ENCODE measurements at places on chromosomes 12 and 14. TPM values are rescaled to one million over a fixed set of nuclear protein-coding genes. Genes with fewer than 3 reads are reported as not detected.

The ZNF891 gene
- total RNA-seq: 2.1 TPM

The CRIP2 gene
- total RNA-seq: 191 TPM

The PTCSC3 gene
- total RNA-seq: not detected

The ALDH1L2 gene
- total RNA-seq: 85.5 TPM

The KCNH3 gene
- total RNA-seq: 0.35 TPM

The APOF gene
- not detected for total RNA-seq

The OTOGL gene
- total RNA-seq: 0.21 TPM

The ACAD10 gene
- total RNA-seq: 27.1 TPM

The RPGRIP1 gene
- not detected for total RNA-seq

The RNF212B gene
- total RNA-seq: not detected

The ZFYVE1 gene
- 41.5 TPM for total RNA-seq

The TRHDE gene
- 0.21 TPM for total RNA-seq

The ZNF385A gene
- 12.7 TPM for total RNA-seq

The KIF26A gene
- total RNA-seq: 4.5 TPM

The KRT71 gene
- not detected for total RNA-seq

The TMEM119 gene
- 54.0 TPM for total RNA-seq

GRCh38 chr12:23887055-23887835 lies 62.2 kb downstream of the SOX5 start:
- H3K4me3 ChIP-seq: no peak overlapping the region
- no peak for DNase-seq
- no peaks in the 10 kb centered on the region for H3K27me3 ChIP-seq

DNA sequence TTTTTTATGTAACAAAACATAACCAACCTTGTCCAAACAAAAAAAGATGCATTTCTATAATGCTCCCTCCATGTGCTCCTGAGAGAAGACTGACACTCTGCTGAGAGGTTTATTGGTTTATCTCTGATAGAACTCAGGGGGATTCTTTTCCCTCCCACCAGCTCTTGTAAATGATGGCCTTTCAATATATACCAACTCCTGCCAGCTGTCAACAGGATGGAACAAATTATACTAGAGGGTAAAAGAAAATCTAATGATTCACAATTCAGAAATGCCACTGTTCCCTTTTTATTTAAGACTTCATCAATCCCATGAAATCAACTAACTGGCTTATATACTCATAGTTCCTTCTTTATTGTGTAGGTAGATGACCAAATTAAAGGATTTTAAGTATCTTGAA lies 25.4 kb downstream of the PSMC1 start:
- peaks cover 32% of the 10 kb centered on the region for H3K36me3 ChIP-seq
- H3K4me3 ChIP-seq: no peak overlapping the region
- H3K27me3 ChIP-seq: no peaks in the 10 kb centered on the region
- peak overlapping the region; percentile 50 for H3K27ac ChIP-seq

- DNase-seq: no peak
- no peaks in the 10 kb centered on the region for H3K27me3 ChIP-seq
- peaks cover 5% of the 10 kb centered on the region for H3K4me1 ChIP-seq
- H3K4me3 ChIP-seq: no peak overlapping the region
- H3K36me3 ChIP-seq: no peaks in the 10 kb centered on the region
- no peak overlapping the region for H3K27ac ChIP-seq
Measured at GRCh38 chr14:56008150-56008549, 110.1 kb upstream of the PELI2 start.

DNA sequence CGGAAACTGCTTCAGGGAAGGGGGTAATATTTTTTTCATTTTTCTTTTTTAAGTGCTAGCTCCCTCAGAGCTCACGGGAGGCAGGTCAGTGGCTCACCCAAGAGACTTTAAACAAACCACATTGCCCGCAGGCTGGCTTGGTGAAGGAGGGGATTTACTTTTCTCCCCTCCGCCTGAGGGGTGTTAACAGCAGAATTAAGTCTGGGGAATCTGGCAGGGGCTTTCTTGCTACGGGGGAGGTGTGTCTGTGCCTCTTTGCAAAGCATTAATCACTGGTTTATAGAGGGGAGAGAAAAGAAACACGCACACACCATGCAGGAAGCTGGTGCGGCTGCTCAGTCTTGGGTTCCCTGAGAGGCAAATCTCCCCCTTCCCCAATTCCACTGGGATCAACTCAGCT lies 26.2 kb upstream of the TBX3 start:
- H3K4me3 ChIP-seq: no peak overlapping the region
- peaks cover 23% of the 10 kb centered on the region for H3K27me3 ChIP-seq
- H3K27ac ChIP-seq: no peak overlapping the region
- no peak for DNase-seq
- H3K4me1 ChIP-seq: no peaks in the 10 kb centered on the region

- no peak for DNase-seq
- H3K4me1 ChIP-seq: no peaks in the 10 kb centered on the region
- no peaks in the 10 kb centered on the region for H3K27me3 ChIP-seq
- H3K36me3 ChIP-seq: peaks cover 4% of the 10 kb centered on the region
- H3K4me3 ChIP-seq: no peak overlapping the region
Measured at GRCh38 chr14:105140581-105140980, 28.0 kb downstream of the JAG2 start.

GRCh38 chr12:107271523-107271922 lies 178.2 kb upstream of the CRY1 start:
- no peak overlapping the region for H3K4me3 ChIP-seq
- H3K4me1 ChIP-seq: no peaks in the 10 kb centered on the region
- no peaks in the 10 kb centered on the region for H3K36me3 ChIP-seq
- H3K27ac ChIP-seq: no peak overlapping the region
- H3K27me3 ChIP-seq: peaks cover 2% of the 10 kb centered on the region
- DNase-seq: no peak

- H3K27ac ChIP-seq: peak overlapping the region; percentile 99
- peaks cover 37% of the 10 kb centered on the region for H3K4me1 ChIP-seq
- DNase-seq: no peak
- H3K4me3 ChIP-seq: peak overlapping the region; percentile 92
- H3K36me3 ChIP-seq: peaks cover 8% of the 10 kb centered on the region
- H3K27me3 ChIP-seq: no peaks in the 10 kb centered on the region
Measured at GRCh38 chr14:58426670-58427280, 556 bp downstream of the TIMM9 start.

GRCh38 chr12:92582475-92582874 lies 120.3 kb upstream of the PLEKHG7 start:
- H3K27me3 ChIP-seq: no peaks in the 10 kb centered on the region
- DNase-seq: no peak
- peaks cover 1% of the 10 kb centered on the region for H3K36me3 ChIP-seq

DNA sequence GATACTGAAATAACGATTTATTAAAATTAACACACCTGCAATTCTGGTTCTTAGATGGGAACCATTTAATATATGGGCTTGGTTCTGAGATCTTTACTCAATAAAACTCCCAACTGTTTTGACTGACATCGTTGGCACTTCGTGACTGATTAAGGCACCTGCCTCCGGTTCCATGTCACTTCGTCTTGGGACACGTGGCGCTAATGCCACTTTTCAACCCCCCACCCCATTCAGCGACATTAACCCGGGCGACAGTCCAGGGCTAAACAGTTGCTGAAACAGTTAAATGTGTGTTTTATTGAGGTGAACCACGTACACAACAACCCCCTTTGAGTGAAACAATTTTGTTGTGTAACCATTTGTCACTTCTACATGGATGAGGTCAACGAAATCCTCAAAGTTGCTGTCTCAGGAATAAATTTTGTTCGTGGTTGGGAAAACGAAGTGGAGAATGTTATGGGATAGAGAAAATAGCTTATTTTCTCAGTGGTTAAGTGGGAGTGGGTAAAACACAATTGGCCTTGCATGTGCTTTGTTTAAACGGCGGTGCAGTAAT lies 9.9 kb upstream of the SLC38A2 start:
- DNase-seq: no peak
- no peaks in the 10 kb centered on the region for H3K27me3 ChIP-seq
- H3K4me3 ChIP-seq: peak overlapping the region; percentile 78
- peaks cover 54% of the 10 kb centered on the region for H3K4me1 ChIP-seq
- peaks cover 2% of the 10 kb centered on the region for H3K36me3 ChIP-seq
- peak overlapping the region; percentile 95 for H3K27ac ChIP-seq

DNA sequence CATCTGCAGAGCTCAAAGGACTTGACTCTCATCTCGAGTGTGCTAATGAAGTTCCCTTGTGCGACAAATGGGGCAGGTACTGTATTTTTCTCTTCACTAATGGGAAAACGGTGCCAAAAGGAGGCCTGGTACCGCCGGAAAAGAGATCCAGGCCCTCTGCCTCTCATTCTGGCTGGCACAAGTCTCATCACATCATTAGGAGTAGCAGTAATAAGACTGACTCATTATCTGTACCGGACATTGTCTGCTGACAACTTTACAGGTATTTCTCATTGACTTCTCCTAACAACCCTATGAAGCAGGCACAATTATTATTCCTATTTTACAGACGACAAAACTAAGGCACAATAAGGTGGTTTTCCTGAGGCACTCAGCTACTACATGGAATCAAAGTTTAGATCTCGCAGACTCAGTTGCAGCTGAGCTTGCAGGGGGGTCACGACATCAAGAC lies 668 bp downstream of the APPL2 start:
- no peak for DNase-seq
- peaks cover 9% of the 10 kb centered on the region for H3K36me3 ChIP-seq
- H3K4me3 ChIP-seq: peak overlapping the region; percentile 88
- no peaks in the 10 kb centered on the region for H3K27me3 ChIP-seq

DNA sequence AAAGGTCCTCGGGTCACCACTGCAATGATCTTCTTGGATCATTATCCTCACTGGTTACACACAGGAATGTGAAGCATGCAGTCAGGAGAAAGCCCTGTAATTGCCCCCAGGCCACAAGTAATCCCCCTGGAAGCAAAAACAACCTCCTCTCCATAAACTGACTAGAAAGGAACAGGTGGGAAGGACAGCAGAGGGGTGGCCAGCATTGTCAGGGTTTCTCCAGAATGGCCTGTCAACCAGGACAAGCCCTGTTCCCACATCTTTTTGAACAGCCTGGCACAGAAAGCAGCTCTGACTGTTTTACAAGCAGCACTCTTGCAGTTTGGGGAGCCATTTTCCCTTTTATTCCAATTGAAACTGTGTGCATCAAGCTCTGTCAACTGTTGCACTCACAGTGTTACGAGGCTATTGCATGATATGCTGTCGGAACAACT lies 36.1 kb downstream of the TMCC3 start:
- peaks cover 19% of the 10 kb centered on the region for H3K27me3 ChIP-seq
- DNase-seq: no peak
- no peaks in the 10 kb centered on the region for H3K36me3 ChIP-seq
- H3K4me1 ChIP-seq: peaks cover 5% of the 10 kb centered on the region
- no peak overlapping the region for H3K27ac ChIP-seq
- no peak overlapping the region for H3K4me3 ChIP-seq

DNA sequence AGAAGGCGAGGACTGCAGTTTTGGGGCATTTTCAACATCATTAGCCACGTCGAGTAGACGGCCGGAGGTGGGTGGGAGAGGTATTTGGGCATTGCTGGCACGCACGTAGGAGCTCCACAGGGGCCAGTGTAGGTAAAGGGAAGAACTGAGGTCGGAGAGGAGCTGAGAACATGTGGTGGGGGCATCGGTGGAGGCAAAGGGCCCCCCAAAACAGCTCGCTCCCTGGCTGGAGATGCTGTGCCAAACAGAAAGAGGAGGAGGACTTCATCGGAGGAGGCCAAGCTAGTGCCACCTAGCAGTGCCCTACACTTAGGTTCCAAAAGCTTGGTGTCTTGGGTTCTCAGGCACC lies 52.0 kb upstream of the PPP2R5C start:
- H3K4me3 ChIP-seq: no peak overlapping the region
- no peak overlapping the region for H3K27ac ChIP-seq
- no peaks in the 10 kb centered on the region for H3K36me3 ChIP-seq
- H3K27me3 ChIP-seq: peaks cover 4% of the 10 kb centered on the region
- H3K4me1 ChIP-seq: peaks cover 16% of the 10 kb centered on the region
- no peak for DNase-seq

DNA sequence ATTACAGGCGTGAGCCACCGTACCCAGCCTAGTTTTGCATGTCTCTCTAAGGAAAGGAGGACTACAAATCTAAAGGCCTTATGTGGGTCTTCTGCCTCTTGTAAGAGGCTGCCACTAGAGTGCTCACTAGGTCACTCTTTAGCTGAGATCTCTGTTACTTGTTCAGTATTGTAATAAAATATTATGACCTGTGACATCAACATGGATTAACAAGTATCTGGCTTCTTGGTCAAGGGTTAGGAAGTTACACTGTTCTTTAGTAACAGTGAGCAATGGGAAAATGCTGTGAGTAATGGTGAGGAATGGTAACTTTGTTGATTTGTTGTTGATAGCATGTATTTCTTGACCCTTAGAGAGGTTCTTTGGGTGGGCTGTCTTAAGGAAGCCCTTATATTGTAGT lies 50.5 kb downstream of the ERC1 start:
- H3K27me3 ChIP-seq: no peaks in the 10 kb centered on the region
- no peak overlapping the region for H3K4me3 ChIP-seq
- peaks cover 9% of the 10 kb centered on the region for H3K36me3 ChIP-seq
- peak overlapping the region; percentile 31 for H3K27ac ChIP-seq
- DNase-seq: no peak
- peaks cover 32% of the 10 kb centered on the region for H3K4me1 ChIP-seq

- DNase-seq: no peak
- no peaks in the 10 kb centered on the region for H3K4me1 ChIP-seq
- no peaks in the 10 kb centered on the region for H3K27me3 ChIP-seq
- H3K4me3 ChIP-seq: no peak overlapping the region
- peaks cover 4% of the 10 kb centered on the region for H3K36me3 ChIP-seq
Measured at GRCh38 chr14:65564370-65564769, 151.8 kb downstream of the FUT8 start.

DNA sequence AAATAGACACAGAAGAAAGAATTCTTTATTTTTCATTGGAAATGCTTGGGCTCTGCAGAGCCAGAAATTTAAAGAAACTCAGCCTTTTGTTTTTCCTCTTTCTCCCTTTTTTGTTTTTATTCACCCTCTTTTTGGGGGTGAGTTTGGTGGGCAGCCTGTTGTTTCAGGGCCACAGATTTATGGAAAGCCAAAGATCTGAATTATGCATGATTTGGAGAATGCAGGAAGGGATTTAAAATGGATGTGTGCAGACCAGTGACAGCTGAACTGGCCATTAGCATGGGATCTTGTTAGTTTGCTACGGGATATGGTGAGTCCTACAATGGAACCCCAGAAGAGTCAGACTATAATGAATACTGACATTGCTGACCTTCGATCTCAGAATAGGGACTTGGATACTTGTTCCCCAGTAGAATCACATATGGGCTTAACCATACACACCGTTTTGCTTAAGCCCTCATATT lies 7.7 kb upstream of the ATXN2 start:
- no peak overlapping the region for H3K27ac ChIP-seq
- H3K36me3 ChIP-seq: no peaks in the 10 kb centered on the region
- no peaks in the 10 kb centered on the region for H3K27me3 ChIP-seq
- H3K4me1 ChIP-seq: no peaks in the 10 kb centered on the region

DNA sequence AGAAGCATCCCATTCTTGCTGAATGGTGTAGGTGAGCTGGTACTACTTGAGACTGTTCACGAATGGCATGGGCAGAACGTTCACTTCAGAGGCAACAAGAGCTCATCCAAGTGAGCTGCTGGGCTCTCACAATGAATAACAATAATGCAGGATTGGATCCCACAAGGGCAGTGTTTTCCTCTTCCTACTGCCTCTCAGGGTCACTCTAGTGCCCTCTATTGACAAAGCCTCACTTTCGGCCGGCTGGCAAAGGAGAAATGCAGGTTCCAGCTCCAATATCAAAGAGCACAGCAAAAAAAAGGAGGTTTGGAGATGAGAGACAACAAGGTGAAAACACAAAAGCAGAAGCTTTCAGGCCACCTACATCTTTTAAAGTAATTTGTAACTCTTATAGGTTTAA lies 74.6 kb upstream of the MYF6 start:
- H3K27ac ChIP-seq: no peak overlapping the region
- H3K27me3 ChIP-seq: no peaks in the 10 kb centered on the region
- peaks cover 8% of the 10 kb centered on the region for H3K4me1 ChIP-seq
- no peak overlapping the region for H3K4me3 ChIP-seq

All from osteocyte (in vitro differentiated cells).